ENCODE measurements at places on chromosomes 11 and 22.
A peak's percentile ranks its signal among the peaks of the same experiment; 100 is the strongest.

- DNase-seq: no peak
These were observed 28.1 kb upstream of the KLHL35 start for GRCh38 chr11:75461151-75461550.

- DNase-seq: peak; percentile 52
These were observed 630 bp downstream of the UBASH3B start for GRCh38 chr11:122656073-122656630.

DNA sequence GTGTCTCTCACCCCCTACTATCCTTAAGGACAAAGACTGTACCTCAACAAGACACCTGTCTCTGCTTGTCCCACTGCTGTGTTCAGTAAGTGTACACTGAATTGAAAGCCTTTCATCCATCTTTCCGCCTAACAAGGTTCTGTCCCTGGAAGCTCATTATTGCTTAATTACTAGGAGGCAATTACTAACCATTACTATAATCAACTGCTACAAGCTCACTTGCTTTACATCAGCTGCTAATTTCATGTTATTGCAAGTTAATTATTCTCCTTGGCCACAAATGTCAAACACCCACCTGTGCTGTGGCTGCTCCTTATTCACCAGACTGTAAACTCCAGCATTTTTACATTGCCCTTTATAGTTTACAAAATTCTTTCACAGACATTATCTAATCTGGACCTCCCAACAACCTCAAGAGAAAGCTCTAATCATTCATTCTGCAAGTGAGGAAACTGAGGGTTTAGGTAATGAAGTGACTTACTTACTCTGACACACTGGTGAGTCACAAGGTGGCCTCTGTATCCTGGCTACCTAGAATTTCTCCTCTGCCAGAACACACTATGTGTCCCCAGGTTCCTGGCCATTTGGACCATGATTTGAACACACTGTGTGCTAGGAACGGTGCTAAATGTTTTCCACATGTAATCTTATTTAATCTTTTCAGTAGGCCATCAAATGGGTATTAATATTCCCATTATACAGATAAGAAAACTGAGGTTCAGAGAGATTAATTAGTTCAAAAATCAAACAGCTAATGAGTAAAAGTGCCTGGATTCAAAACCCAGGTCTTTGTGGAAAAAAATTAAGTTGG, 66.7 kb downstream of the RAB30 start:
- no peak for DNase-seq

- no peak for DNase-seq
These were observed 718.8 kb downstream of the CNTN5 start for GRCh38 chr11:99739464-99740089.

DNA sequence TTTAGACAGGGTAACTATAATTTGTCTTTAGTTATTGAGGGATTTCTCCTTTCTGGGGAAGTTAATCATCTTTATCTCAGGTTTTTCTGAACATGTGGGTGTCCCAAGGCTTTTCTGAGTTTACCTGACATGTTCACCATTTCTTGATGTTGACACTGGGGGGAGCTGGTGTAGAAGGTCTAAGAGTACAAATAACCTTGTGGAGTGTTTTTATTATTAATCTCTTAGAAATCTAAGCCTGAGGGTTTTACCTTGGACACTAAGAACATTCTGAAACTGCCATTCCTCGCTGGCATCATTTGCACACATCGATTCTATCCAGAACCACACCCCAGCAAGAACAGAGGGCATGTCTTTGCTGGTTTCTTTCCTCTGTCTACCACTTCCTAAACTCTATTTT, 15.6 kb upstream of the C11orf91 start:
- no peak for DNase-seq

DNA sequence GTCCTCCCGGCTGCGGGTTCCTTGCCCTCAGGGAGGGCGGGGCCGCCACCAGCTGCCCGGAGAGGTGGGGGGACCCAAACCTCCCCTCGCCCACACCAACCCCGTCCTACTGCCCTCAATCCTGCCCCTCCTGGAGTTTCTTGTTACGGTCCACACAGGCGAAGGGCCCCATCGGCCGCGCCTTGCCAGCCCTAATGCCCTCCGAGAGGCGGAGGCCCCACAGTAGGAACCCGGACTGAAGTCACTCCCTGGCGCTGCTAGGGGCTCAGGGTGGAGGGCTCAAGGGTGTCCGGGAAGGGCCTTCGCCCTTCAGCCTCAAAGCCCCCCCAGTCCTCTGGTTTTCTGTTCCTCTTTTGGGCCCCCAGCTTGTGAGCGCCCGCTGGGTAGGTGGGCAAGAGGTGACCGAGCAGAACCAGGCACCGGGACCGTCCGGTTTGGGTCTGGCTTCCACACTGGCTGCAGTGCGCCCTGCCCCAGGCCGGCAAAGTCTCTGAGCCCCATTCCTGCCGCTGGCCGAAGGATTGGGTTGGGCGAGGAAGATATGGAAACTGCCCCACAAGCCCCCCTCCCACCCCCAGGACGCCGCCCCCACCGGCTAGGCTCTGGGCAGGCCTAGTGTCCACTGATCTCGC, 24.5 kb downstream of the DUSP8 start:
- DNase-seq: no peak

GRCh38 chr11:10029386-10030121, 264.5 kb downstream of the SBF2 start:
- DNase-seq: no peak

- DNase-seq: no peak
These were observed 40.9 kb downstream of the MRTFA start for GRCh38 chr22:40595497-40596234.

Data from activated naive CD4-positive, alpha-beta T cell (primary cell).